ENCODE measurements at places on chromosomes 16 and 17. TPM values are rescaled to one million over a fixed set of nuclear protein-coding genes. Genes with fewer than 3 reads are reported as not detected.

The ZSCAN10 gene
- not detected for total RNA-seq

The GGA3 gene
- total RNA-seq = 23.9 TPM

The HP gene
- total RNA-seq = not detected

The NPLOC4 gene
- total RNA-seq = 111 TPM

The ITPRIPL2 gene
- total RNA-seq = 19.3 TPM

The MYH1 gene
- total RNA-seq = not detected

The ST6GALNAC1 gene
- 0.34 TPM for total RNA-seq

The CDYL2 gene
- total RNA-seq = 0.33 TPM

The ELP5 gene
- total RNA-seq = 116 TPM

The CHTF8 gene
- 134 TPM for total RNA-seq

The GALK1 gene
- 62.1 TPM for total RNA-seq

The SLC13A2 gene
- total RNA-seq = 0.06 TPM

The TMEM114 gene
- total RNA-seq = not detected

The C17orf113 gene
- 0.52 TPM for total RNA-seq

The CLDN6 gene
- 0.17 TPM for total RNA-seq

The UMOD gene
- not detected for total RNA-seq

The HS3ST6 gene
- 3.1 TPM for total RNA-seq

The KRT31 gene
- not detected for total RNA-seq

The MRPS34 gene
- 224 TPM for total RNA-seq

The SMG6 gene
- total RNA-seq = 24.7 TPM

The IL34 gene
- 0.74 TPM for total RNA-seq

The CLEC19A gene
- total RNA-seq = 0.17 TPM

The EXOC3L1 gene
- 0.03 TPM for total RNA-seq

The VEZF1 gene
- 40.6 TPM for total RNA-seq

The DYNLRB2 gene
- total RNA-seq = 0.28 TPM

The MMP25 gene
- total RNA-seq = 0.85 TPM

The ENPP7 gene
- not detected for total RNA-seq

The ZPBP2 gene
- total RNA-seq = not detected

The DPEP2 gene
- not detected for total RNA-seq

The WFDC1 gene
- total RNA-seq = not detected

The KRT25 gene
- not detected for total RNA-seq

The FBXW10B gene
- total RNA-seq = 3.5 TPM

The SNAI3 gene
- 0.26 TPM for total RNA-seq

The GDPD3 gene
- 2.1 TPM for total RNA-seq

The ERN1 gene
- 3.6 TPM for total RNA-seq

The PPY gene
- total RNA-seq = not detected

The CLDN7 gene
- total RNA-seq = 0.65 TPM

The DHRS7B gene
- 19.5 TPM for total RNA-seq

The CCL7 gene
- total RNA-seq = 0.45 TPM

The TEKT5 gene
- total RNA-seq = not detected

The MFAP4 gene
- total RNA-seq = not detected

The CES3 gene
- total RNA-seq = 1.7 TPM

The VTN gene
- total RNA-seq = 19.3 TPM

The NPB gene
- 0.56 TPM for total RNA-seq

The TBC1D3K gene
- total RNA-seq = not detected

The DNASE1L2 gene
- total RNA-seq = 1.3 TPM

The MRPL12 gene
- 324 TPM for total RNA-seq

The GAS2L2 gene
- 0.11 TPM for total RNA-seq
